Natural killer cell treated with Interleukin-12 subunit alpha and Interleukin-12 subunit beta and Interleukin-15 and Interleukin-18, amount 100 ng/mL, for 72 hours (primary cell): ENCODE measurements at places on chromosomes 2 and 18. TPM values are rescaled to one million over a fixed set of nuclear protein-coding genes. Genes with fewer than 3 reads are reported as not detected.

PPP4R1 gene
- 53.9 TPM for total RNA-seq

RBKS gene
- total RNA-seq, result 3.1 TPM

IL1R2 gene
- total RNA-seq, result not detected

ATP6V1B1 gene
- total RNA-seq, result 6.5 TPM

SAG gene
- total RNA-seq, result not detected

RAB1A gene
- total RNA-seq, result 136 TPM
